Stimulated activated CD8-positive, alpha-beta memory T cell treated with anti-CD3 and anti-CD28 coated beads, Interleukin-7, amount 100 ng/mL, for 24 hours (primary cell): ENCODE measurements at places on chromosomes 12 and 14.

- DNase-seq = no peak
These were observed 1.1 kb upstream of the MYH7 start for GRCh38 chr14:23436327-23437132.

DNA sequence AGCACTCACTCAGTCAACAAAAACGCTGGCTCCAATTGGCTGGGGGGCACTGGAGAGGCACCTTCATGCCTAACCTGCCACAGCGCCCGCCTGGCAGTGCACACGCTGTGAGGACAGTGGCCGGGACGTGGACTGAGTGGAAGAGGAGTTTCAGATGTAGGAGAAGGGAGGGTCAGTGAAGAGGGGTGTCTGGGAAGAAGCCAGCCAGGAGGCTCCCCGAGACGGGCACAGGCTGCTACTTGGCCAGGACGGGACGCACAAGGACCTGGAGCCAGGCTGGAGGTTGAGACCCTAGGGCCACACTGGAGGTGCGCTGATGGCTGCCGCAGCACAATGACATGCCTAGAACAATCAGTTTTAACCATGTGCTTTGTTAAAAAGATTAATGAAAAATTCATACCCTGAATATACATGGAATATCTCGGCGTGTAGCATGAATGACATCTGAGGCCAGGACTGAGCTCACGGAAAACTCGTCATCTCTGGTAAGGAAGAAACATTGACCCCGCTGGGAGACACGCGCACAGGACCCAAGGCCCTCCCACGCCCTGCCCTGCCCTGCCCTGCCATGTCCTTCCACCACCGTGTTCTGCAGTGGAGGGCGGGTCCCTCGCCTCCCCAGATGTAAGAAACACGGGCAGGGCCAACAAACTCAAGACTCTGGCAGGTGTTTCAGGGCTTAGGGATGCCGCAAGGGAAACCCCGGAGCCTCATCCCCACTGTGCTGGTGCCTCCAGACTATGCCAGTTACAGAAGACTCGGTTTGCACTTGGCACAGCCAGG, 25.0 kb downstream of the AMN start:
- DNase-seq = no peak

GRCh38 chr14:105885561-105886320, 359.4 kb downstream of the TMEM121 start:
- DNase-seq = no peak

DNA sequence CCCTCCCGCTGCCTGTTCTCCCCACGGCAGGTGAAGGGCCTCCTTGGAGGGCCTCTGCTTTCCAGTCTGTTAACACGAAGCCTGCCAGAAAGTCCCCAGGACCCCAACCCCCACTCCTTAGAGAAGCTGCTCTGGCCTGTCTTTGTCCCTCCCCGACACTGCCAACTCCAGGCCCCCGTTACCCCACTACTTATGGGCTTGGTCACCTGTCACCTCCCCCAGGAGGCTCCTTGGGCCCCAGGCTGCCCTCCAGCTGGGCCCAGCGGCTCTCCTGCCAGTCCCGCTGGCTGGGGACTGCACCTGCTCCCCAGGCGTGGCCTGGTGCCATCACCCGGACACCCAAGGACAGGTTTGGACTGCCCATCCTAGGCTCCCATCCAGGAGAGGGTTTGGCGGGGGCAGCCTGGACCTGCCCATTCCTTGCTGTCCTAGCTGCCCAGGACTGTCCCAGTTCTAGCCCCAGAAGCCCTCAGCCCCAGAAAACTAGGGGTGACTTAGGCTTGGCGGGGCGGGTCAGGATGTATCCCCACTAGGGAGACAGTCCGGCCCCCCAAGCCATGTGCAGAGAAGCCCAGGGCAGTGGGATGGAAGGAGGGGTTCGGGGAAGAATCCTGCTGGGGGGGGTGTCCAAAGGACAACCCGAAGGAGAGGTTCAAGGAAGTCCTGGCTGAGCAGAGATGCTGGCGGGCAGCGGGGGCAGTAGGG, 155.7 kb upstream of the C14orf180 start:
- DNase-seq = no peak

GRCh38 chr12:71857657-71858056, 18.1 kb downstream of the TBC1D15 start:
- DNase-seq = no peak

DNA sequence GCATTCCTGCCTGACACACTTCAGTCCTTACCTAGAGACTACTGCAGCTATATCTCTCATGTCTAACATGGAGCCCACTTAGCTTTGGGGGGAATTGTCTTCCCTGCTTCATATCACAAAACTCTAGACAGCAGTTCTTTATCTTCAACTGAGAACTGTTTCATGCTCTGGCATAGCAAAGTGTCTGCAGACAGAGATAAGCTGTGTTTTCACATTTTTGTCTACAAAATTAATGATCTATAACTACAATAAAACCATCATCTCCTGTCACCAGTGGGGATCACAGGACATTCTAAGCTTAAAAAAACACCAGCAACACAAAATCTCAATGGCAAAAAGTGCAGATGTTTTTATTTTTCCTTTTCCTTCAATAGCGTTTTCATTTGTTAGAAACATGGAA, 137.1 kb upstream of the VRK1 start:
- no peak for DNase-seq
